ENCODE measurements at places on chromosomes 7 and 10. TPM values are rescaled to one million over a fixed set of nuclear protein-coding genes. Genes with fewer than 3 reads are reported as not detected.
A peak's percentile ranks its signal among the peaks of the same experiment; 100 is the strongest.

DNA sequence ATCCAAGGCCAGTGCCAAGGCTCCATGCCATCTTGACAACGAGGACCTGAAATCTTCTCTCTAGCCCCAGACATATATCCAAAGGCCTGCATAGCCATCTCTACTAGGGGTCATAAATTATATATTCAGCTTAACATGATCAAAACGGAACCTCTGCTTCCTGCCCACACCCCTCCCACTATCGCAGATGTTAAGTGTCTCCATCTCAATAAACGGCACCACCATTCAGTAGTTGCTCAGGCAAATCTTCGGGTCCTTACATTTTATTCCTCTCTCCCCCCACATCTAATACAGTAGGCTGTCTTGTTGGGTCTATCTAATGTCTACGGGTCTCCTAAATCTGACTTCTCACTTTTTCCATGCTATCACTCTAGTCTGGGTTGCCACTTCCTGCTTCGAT is 201.1 kb upstream of the PLXNA4 start:
- no peak for DNase-seq

- no peak for DNase-seq
Measured at GRCh38 chr7:103003004-103003403, 71.6 kb downstream of the FBXL13 start.

DNA sequence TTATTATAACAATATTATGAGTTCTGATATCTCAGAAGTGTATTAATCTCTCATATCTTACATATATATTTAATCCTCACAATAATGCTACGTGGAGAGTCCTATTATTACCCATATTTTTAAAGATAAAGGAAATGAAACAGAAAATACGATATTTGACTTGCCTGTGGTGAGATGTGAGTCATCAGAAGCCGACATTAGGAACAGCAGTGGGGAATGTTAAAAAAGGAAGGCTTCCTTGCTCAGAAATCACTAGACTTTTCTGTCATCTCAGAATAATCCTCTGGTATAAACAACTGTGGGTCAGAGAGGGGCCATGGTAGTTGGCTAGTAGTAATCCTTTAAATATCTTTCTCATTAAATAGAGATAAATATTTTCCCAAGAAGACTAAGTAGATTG is 402.3 kb upstream of the PCDH15 start:
- DNase-seq, result peak; percentile 8

GRCh38 chr7:102210787-102211186 is 75.9 kb upstream of the SH2B2 start:
- no peak for DNase-seq

- peak; percentile 19 for DNase-seq
Measured at GRCh38 chr7:30019387-30019786, 7.1 kb downstream of the FKBP14 start.

Gene CDC14C
- 0.11 TPM for total RNA-seq

Gene GAD2
- total RNA-seq, result not detected

Data from GM23248 (cell line).